Muscle of back (tissue), 13 donors: ENCODE measurements at places on chromosomes 1 and 21.

- DNase-seq, result peak; percentile 7
These were observed 1.1 kb downstream of the DFFB start for GRCh38 chr1:3858231-3858981.

- no peak for DNase-seq
These were observed 66.5 kb upstream of the GOLT1A start for GRCh38 chr1:204280099-204280961.

DNA sequence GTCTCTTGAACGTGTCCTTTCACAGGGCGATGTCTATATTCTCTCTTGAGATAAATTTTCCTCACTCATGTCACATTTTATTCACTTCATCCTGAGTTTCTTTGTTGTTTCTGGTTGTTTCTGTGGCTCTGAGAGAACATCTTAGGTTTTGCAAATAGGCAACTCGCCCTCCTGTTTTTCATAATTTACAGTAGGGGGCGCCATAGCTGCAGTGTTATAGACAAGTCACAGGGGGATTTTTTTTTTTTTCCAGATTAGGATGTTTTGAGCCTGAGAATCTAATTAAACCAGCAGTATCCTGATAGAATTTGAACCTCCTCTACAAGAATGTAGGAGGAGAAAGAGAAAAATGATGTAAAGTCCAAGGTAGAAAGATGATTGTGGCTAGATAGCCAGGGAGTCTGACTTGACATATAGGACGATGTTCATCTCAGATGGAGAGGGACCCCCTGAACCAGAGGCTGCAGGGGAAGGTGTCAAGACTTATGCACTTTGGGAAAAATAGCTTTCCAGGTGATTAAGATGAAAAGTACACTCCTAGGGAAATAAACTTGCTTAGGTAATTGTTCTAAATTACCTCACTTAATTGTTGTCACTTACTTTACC, 76.3 kb downstream of the ZP4 start:
- no peak for DNase-seq

DNA sequence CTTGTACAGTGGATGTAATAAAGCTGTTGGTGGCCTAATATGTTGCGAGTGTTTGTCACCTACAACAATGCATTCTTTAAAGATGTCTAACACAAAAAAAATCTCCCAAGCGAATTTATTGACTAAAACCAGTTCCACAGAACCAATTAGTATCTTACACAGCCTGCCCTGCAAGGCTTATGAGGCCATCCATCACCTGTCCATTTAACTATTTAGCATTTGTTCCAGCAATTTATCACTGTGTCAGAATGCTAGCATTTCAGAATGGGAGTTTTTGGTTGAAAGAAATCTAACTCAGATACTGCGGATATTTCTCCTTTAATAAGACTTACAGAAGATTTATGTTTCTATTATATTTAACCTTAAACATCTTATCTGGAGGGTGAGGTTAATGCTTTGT, 831.1 kb upstream of the PRMT6 start:
- DNase-seq, result no peak

- peak; percentile 81 for DNase-seq
These were observed 42.5 kb upstream of the IL10 start for GRCh38 chr1:206814716-206815341.

DNA sequence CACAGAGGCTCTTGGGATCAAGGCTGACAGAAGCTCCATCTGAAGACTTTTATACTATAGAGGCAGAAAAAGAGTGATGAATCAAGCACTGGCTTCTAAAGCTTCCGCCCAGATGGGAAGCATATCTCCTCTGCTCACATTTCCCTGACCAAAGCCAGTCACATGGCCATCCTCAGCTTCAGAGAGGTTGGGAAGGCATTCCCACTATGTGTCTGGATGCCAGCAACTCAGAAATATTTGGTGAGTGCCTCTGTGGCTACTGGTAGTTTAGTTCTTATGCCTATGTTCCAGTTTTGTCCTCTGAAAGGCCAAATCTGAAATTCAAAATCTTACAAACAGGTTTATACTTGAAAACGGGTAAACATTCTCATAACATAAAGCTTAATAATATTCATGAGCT, 9.9 kb upstream of the DISC1 start:
- no peak for DNase-seq

DNA sequence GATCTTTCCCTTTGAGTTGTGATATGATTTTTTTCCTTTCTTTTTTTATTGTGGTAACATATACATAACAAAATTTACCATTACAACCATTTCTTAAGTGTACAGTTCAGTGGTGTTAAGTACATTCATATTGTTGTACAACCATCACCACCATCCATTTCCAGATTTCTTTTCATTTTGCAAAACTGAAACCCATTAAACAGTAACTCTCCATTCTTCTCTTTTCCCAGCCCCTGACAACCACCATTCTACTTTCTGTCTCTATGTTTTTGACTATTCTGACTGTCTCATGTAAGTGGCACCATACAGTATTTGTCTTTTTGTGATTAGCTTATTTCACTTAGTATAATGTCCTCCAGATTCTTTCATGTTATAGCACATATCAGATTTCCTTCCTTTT, 30.3 kb downstream of the CEP350 start:
- no peak for DNase-seq

DNA sequence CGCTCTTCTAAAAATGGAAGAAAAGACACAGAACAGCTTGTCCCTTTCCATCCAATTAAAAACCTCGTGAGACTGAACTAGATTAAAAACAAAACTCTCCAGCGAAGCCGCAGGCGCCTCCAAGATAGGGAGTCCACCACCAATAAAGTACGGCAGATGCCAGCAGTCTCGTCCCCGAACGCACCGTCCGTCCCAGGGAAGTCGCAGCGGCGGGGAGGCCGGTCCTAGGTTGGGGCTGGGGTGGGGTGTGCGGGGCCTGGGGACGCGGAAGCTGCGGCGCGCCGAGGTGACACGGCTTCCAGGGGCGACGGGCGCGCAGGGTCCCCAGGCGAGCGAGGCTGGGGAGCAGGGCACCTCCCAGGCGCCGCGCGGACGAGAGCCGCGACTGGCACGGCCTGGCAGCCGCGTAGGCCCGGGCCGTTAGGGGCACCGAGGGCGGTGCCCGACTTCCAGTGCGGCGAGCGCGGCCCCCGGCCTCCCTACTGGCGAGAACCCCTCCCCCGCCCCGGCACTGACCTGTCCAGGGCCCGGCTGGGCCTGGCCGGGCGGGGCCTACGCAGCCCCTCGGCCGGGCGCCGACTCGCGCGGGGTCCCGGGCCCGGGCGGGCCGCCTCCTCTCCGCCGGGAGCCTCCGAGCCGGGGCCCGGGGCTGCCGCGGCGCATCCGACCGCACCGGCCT, 28.3 kb upstream of the A3GALT2 start:
- peak; percentile 52 for DNase-seq

- no peak for DNase-seq
These were observed 114.9 kb downstream of the VPS13D start for GRCh38 chr1:12344596-12345349.

DNA sequence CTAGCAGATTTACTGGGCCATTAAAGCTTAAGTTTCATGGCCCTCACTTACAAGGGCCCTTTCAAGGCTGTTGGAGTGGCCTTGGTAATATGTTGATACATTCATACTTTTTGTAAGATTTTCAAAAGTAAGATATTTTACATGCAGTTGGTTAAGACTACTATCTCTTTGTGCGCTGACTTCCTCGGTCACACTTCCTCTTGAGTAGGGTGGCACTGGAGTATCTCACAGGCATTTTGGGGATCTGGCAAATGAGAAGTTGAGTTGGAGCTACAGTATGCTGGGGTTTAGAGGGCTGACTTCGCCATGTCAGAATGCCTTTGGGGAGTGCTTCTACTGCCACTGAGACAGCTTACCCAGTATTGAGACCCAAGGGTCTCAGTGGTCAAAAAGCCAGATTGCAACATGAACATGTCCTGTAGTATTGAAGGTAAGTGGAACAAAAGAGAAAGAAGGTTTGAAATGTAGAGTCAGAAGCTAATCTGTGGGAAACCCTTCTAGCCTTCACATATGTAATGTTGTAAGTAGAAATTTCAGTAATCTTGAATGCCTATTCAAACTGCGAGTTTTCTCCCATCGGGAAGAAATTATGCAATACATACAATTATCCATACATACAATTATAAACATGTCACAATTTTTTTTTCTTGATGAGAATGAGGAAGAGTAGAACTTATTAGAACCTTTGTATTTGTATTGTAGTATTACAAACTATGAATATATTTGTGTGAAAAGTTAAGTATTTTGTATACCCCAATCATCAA, 32.3 kb upstream of the RALGPS2 start:
- no peak for DNase-seq

DNA sequence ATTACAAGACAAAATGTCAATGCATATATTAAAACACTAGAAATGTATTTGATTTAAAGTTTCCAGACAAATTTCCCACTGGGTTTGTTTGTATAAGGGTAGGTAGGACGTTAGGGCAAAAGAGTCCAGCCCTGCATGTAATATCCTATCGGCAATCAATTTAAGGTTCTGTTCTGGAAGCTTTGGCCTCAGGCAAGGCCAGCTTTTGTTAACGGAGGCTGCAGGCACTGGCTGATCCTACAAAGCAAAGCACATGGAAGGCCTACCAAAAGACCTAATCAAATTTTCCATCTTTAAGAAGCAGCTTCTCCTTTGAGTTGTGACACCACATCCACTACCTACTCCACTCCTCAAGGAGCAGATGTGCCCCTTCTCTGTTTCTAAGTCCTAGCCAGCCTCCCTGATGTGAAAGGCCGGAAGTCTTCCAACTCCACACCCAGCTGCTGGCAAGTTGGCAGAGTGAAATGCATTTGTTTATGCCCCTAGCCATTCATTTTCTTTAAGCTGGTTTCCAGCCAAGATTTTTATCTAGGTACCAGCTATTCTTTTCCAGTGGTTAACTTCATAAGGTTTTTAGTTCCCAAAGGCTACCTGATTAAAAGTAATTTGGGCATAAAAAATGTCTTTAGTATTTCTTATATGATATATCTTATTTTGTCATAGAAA, 452.6 kb downstream of the PTBP2 start:
- no peak for DNase-seq

- DNase-seq, result no peak
These were observed 4.6 kb downstream of the POFUT2 start for GRCh38 chr21:45283035-45283610.
